ENCODE measurements at places on chromosomes 16 and 17.
A peak's percentile ranks its signal among the peaks of the same experiment; 100 is the strongest.

GRCh38 chr17:9696279-9697044 lies 51.1 kb downstream of the USP43 start:
- no peak for DNase-seq

DNA sequence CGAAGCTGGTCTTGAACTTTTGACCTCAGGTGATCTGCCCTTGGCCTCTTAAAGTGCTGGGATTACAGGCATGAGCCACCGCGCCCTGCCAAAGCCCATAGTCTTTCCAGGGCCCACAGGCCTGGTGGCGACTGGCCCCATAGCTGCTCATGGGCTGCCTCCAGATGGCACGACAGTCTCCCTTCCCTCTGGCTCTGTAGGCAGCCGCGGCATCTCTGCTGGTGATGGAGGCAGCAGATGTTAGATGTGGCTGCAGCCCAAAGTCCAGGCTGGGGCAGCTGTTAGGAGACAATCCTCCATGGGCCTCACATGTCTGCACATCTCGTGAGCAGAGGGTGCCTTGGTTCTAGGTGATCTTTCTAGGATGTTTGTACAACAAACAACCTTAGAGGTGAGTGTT lies 69.7 kb upstream of the DNAJA2 start:
- no peak for DNase-seq

GRCh38 chr17:15332338-15332737 lies 9.1 kb downstream of the TEKT3 start:
- no peak for DNase-seq

DNA sequence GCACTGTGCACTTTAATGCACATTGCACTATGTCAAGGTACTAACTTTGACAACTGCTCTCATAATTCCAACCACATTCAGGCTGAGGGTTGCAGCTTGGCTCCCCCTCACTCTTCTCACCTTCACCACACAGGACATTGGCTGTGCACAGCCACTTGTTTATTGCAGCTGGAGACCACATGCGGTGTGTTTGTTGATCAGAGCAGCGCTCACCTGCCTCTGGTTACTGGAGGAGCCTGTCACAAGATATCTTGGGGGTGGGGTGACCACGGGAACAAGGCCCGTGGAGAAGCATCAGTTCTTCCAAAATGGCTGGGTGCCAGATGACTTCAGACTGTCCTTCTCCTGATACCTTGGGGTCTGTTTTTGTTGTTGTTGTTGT lies 10.6 kb upstream of the CCL5 start:
- DNase-seq: no peak

DNA sequence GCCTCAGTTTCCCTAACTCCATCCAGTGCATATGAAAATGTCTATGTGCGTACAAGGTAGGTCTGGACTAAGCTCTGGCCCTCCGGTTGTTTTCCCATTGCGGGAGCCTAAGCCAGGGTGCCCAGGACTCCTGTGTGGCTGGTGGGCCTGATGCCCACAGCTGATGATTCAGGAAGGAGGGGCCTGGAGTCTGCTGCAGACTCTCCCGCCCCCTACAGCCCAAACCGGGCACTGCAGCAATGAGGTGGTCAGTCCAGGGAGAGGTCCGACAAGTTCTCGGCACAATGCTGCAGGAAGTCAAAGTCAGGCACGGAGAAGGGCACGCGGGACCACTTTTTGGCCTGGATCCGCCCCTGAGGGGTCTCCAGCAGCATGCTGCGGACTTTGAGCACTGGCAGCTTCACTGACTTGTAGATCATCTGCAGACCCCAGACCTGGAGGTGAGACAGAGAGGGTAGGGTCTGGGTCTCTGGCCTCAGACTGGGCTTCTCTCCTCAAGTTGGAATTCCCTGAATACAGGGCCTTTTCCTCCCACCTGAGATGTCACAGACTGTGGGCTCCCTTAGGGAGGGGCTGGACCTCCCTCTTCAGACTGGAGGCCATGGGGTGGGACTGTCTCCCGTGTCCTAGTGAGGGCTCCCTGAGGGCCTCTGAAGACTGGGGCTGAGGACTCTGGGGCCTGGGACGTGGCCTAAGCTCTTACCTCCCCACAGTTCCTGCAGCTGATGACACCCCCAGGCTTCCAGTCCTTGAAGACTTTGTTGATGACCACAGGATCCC lies 3.4 kb upstream of the ZNF385C start:
- peak; percentile 49 for DNase-seq

DNA sequence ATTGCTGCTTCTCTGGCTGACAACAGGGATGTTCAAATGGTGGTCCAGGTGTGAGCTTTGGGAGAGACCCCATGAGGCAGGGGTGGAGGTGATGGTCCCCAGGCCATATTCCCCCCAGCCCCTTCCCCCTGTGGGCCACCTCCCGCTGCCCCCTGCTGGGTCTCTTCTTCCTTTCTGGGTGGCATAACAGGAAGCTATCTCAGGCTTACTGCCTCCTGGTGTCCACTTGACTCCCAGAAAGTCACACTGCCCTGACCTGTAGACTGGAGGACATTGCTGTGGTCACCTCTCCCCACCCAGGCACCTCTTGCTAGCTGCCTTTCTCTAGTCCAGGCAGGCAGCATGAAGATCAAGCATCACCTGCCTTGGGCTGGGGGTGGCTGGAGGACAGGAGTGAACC lies 46.4 kb upstream of the PLCG2 start:
- DNase-seq: no peak

- no peak for DNase-seq
Observed at GRCh38 chr16:77133706-77134105, 57.3 kb upstream of the MON1B start.

Data from thoracic aorta (tissue), 2 donors.